ENCODE measurements at places on chromosomes 6 and 20. TPM values are rescaled to one million over a fixed set of nuclear protein-coding genes. Genes with fewer than 3 reads are reported as not detected.
A peak's percentile ranks its signal among the peaks of the same experiment; 100 is the strongest.

Gene SLC32A1
- not detected for polyA plus RNA-seq

Gene ARMH2
- not detected for polyA plus RNA-seq

Gene BPIFB2
- not detected for polyA plus RNA-seq

Gene RAET1E
- 0.23 TPM for polyA plus RNA-seq

Gene APOM
- 9.7 TPM for polyA plus RNA-seq

Gene PRL
- 0.09 TPM for polyA plus RNA-seq

- no peak for DNase-seq
- H3K27me3 ChIP-seq: no peaks in the 10 kb centered on the region
- peaks cover 10% of the 10 kb centered on the region for H3K4me1 ChIP-seq
- no peak overlapping the region for H3K4me3 ChIP-seq
- no peaks in the 10 kb centered on the region for H3K36me3 ChIP-seq
Observed at GRCh38 chr6:107832151-107833056, 8.3 kb upstream of the SCML4 start.

GRCh38 chr6:170287371-170287876 lies 3.5 kb downstream of the DLL1 start:
- H3K36me3 ChIP-seq: peaks cover 64% of the 10 kb centered on the region
- peak overlapping the region; percentile 82 for H3K4me3 ChIP-seq
- peak overlapping the region; percentile 84 for H3K27ac ChIP-seq
- peak; percentile 70 for DNase-seq

- no peak overlapping the region for H3K4me3 ChIP-seq
- no peaks in the 10 kb centered on the region for H3K27me3 ChIP-seq
- H3K36me3 ChIP-seq: no peaks in the 10 kb centered on the region
- DNase-seq: peak; percentile 34
- peaks cover 19% of the 10 kb centered on the region for H3K4me1 ChIP-seq
Observed at GRCh38 chr20:38224531-38224930, 36.0 kb downstream of the KIAA1755 start.

- H3K4me3 ChIP-seq: no peak overlapping the region
- DNase-seq: no peak
- no peaks in the 10 kb centered on the region for H3K4me1 ChIP-seq
- H3K27ac ChIP-seq: no peak overlapping the region
- H3K27me3 ChIP-seq: no peaks in the 10 kb centered on the region
Observed at GRCh38 chr6:142443532-142443931, 141.7 kb downstream of the ADGRG6 start.

DNA sequence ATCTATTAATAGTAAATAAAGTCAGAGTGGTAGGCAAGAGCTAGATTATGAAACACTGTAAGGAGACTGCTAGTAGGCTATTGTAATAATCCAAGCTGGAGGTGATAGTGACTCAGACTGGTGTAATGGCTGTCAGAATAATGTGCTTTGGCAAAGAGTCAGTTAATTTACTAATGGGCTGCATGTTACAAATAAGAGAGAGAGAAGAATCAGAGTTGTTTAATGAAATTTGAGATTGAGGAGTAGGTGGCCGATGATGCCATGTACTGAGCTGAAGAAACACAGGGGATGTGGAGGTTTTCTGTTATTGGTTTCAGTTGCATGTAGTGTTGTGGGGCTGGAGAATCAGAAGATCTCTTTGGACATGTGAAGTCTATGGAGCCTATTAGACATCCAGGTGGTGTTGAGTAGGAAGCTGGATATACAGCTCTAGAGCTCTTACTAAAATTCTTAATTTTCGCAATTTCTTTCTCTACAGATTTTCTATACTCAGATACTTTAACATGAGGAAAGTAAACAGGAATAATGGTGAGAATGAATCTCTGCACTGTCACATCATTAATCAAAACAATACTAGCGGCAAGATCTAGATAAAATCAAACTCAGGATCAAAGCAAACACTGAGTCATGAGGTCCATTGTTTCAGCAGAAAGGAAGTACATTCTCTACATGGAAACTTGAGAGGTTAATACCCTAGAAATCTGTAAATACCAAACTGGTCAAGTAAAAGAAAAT lies 167.7 kb downstream of the SIM1 start:
- H3K4me1 ChIP-seq: no peaks in the 10 kb centered on the region
- H3K4me3 ChIP-seq: no peak overlapping the region
- no peak overlapping the region for H3K27ac ChIP-seq
- no peak for DNase-seq

GRCh38 chr6:138514860-138515540 lies 15.7 kb upstream of the NHSL1 start:
- H3K27me3 ChIP-seq: no peaks in the 10 kb centered on the region
- no peak for DNase-seq
- H3K4me1 ChIP-seq: no peaks in the 10 kb centered on the region
- no peaks in the 10 kb centered on the region for H3K36me3 ChIP-seq
- no peak overlapping the region for H3K27ac ChIP-seq

- no peaks in the 10 kb centered on the region for H3K27me3 ChIP-seq
- H3K4me1 ChIP-seq: peaks cover 61% of the 10 kb centered on the region
- peak overlapping the region; percentile 70 for H3K27ac ChIP-seq
Observed at GRCh38 chr20:3759316-3759823, 8.2 kb downstream of the ADISSP start.

DNA sequence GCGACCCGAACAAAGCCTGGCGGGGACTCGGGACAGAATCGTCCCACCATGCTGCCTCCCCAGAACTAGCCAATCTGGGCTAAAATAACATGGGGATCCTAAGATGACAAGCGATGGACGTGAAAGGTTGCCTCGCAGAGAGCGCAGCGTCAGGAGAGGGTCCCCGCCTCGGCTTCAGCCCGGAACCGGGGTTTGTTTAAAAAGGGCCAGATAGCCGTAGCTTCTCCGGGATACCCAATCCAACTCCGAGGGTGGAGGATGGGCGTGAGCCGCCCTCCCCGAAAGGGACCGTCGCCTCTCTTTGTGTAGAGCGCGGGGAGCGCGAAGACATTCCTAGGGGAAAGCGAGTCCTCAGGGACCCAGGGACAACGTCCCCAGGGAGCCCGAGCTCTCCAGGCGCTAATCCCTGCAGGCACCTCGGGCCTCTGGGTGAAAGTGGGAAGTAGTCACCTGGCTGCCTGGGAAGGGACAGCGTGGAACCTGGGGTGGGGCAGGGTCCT lies 643 bp downstream of the CD24 start:
- H3K27ac ChIP-seq: no peak overlapping the region
- H3K36me3 ChIP-seq: no peaks in the 10 kb centered on the region
- H3K4me3 ChIP-seq: peak overlapping the region; percentile 52
- peaks cover 74% of the 10 kb centered on the region for H3K27me3 ChIP-seq
- peaks cover 41% of the 10 kb centered on the region for H3K4me1 ChIP-seq
- DNase-seq: peak; percentile 82

DNA sequence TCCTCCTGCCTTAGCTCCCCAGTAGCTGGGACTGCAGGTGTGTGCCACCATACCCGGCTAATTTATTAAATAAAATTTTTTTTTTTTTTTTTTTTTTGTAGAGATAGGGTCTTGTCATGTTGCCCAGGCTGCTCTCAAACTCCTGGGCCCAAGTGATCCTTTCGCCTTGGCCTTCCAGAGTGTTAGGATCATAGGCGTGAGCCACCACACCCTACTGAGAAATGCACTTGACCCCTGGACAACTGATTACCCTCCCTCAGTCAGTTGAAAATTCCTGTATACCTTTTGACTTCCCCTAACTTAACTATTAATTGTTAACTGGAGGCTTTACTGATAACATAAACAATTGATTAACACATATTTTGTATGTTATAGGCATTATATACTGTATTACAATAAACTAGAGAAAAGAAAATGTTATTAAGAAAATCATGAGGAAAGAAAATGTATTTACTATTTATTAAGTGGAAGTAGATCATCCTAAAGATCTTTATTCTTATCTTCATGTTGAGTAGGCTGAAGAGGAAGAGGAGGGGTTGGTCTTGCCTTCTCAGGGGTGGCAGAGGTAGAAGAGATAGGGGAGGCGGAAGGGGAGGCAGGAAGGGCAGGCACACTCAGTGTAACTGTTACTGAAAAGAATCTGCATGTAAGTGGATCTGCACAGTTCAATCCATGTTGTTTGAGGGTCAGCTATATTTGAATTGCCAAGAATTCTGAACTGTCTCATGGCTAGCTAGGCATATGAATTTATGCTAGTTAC lies 104.3 kb downstream of the FARS2 start:
- H3K27ac ChIP-seq: no peak overlapping the region
- no peaks in the 10 kb centered on the region for H3K4me1 ChIP-seq
- no peaks in the 10 kb centered on the region for H3K27me3 ChIP-seq
- H3K4me3 ChIP-seq: no peak overlapping the region
- H3K36me3 ChIP-seq: no peaks in the 10 kb centered on the region

DNA sequence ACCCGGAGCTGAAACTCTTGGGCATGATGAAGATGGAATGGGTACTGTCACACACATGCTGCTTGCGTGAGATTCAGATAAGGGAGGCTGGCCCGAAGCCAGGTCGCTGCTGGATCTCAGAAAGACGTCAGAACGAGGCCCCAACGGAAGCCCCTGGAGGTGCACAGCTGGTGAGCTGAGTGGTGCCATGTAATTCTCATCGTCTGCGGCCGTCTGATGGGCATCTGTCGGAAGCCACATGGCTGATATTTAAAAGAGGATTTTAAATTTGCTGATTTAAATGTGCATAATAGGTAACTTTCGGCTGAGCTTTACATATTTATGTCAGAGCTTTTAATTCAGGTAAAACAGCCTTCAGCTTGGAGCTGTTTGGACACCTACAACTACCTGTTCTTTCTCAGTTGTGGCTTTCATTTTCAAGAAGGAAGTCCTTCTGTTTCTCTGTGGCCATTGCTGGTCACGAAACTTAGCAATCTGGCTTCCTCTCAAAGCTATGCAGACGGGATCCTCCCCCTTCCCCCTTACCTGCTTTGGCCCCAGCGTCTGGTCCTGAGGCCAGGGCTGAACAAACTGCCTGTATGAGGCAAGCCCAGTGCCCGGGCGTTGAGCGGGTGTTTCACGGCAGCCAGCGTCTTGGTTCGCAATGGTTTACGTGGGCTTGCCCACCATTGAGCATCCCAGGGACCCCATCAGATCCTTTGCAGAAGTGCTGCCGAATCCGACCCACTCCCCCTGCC lies 9.2 kb downstream of the SLCO4A1 start:
- H3K36me3 ChIP-seq: peaks cover 12% of the 10 kb centered on the region
- H3K4me1 ChIP-seq: peaks cover 66% of the 10 kb centered on the region
- H3K27me3 ChIP-seq: no peaks in the 10 kb centered on the region
- peak overlapping the region; percentile 8 for H3K4me3 ChIP-seq
- peak overlapping the region; percentile 94 for H3K27ac ChIP-seq

DNA sequence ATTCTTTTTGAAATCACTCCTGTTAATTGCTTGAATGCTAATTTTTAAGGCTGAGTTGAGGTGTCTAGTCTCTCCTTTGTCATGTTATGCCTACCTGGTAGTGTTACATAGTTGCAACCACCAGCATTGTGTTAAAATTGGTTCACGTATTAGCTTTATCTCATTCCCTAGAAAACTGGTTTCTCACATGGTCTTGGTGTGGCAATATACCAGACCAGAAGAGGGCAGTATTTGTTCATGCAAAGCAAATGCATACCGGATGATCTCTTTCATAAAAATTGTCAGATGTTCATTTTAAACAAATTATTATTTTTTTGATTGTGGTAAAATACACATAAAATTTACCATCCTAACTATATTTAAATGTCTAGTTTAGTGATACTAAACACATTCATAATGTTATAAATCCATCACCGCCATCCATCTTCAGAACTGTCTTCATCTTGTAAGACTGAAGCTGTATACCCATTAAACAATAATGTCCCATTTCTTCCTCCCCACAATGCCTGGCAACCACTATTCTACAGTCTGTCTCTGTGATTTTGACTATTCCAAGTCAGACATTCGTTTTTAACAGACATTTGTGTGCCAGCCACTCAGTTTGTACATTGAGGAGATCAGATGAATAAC lies 92.8 kb downstream of the ATRN start:
- H3K27me3 ChIP-seq: no peaks in the 10 kb centered on the region
- peaks cover 81% of the 10 kb centered on the region for H3K36me3 ChIP-seq
- H3K4me1 ChIP-seq: peaks cover 10% of the 10 kb centered on the region
- no peak for DNase-seq

- peaks cover 41% of the 10 kb centered on the region for H3K4me1 ChIP-seq
- H3K36me3 ChIP-seq: no peaks in the 10 kb centered on the region
- peak overlapping the region; percentile 93 for H3K4me3 ChIP-seq
Observed at GRCh38 chr6:152984513-152984872, 1.7 kb upstream of the FBXO5 start.

- no peaks in the 10 kb centered on the region for H3K36me3 ChIP-seq
- no peak for DNase-seq
- H3K4me3 ChIP-seq: no peak overlapping the region
- H3K27me3 ChIP-seq: peaks cover 39% of the 10 kb centered on the region
- H3K4me1 ChIP-seq: no peaks in the 10 kb centered on the region
Observed at GRCh38 chr20:50602432-50603088, 88.8 kb downstream of the RIPOR3 start.
